ENCODE measurements at places on chromosomes 6 and 20.
A peak's percentile ranks its signal among the peaks of the same experiment; 100 is the strongest.

GRCh38 chr6:8064638-8065518, 689 bp upstream of the BLOC1S5 start:
- H3K4me1 ChIP-seq, result no peaks in the 10 kb centered on the region
- peak overlapping the region; percentile 67 for H3K4me3 ChIP-seq
- H3K27ac ChIP-seq, result peak overlapping the region; percentile 89
- DNase-seq, result no peak

- no peaks in the 10 kb centered on the region for H3K36me3 ChIP-seq
- H3K27me3 ChIP-seq, result no peaks in the 10 kb centered on the region
- H3K4me3 ChIP-seq, result peak overlapping the region; percentile 58
- peak; percentile 50 for DNase-seq
These were observed 517 bp downstream of the ACTL10 start for GRCh38 chr20:33667245-33667675.

- DNase-seq, result no peak
- no peaks in the 10 kb centered on the region for H3K36me3 ChIP-seq
- peak overlapping the region; percentile 95 for H3K27ac ChIP-seq
- peak overlapping the region; percentile 94 for H3K4me3 ChIP-seq
- H3K27me3 ChIP-seq, result no peaks in the 10 kb centered on the region
These were observed 829 bp downstream of the MANBAL start for GRCh38 chr20:37290158-37290810.

DNA sequence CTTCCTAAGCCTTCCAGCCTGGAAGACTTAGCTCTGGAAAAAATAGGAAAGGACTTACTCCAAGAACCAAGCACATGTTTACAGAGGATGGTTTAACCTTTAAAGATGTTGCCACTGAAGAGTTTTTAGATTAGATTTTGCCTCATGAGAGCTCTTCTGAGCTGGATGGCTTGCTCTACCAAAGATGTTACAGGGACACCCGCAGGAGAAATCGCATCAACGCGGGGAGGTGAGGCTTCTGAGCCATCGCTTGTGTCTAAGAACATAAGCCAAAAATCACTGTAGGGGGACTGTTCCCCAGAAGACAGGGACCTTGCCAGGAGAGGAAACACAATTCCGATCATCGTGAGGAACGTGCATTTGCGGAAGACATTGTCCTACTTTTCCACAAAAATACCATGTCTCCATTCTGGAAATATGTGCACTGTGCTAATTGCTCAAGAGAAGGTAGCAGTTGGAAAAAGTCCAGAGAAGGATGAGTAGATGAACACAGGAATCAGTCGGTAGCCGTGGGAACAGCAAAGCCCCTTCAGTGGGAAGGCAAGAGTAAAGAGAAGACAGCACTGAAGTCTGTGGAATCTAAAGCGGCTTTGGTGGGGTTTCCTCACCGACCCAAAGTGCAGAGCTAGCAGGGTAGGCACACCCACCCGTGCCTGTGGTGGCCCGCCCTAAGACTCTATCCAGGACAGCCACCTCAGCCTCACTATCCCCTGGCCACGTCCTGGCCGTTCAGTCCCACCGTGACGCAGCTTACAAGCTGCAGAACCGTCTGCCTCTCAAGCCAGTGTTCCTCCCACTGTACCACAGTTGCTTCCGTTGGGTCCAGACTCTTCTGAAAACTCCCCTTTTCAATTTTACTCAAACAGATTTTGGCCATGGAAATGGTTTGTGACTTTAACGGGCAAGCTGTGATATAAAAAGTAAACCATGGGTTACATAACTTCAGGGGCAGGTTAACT, 334.8 kb downstream of the NRN1 start:
- peak overlapping the region; percentile 50 for H3K27ac ChIP-seq
- no peak overlapping the region for H3K4me3 ChIP-seq
- DNase-seq, result no peak

- H3K27me3 ChIP-seq, result no peaks in the 10 kb centered on the region
- H3K4me3 ChIP-seq, result no peak overlapping the region
- H3K36me3 ChIP-seq, result no peaks in the 10 kb centered on the region
- peak overlapping the region; percentile 75 for H3K27ac ChIP-seq
- no peak for DNase-seq
These were observed 13.9 kb downstream of the CCN2 start for GRCh38 chr6:131937226-131937625.

GRCh38 chr20:4384961-4385360, 336.7 kb upstream of the PRND start:
- no peaks in the 10 kb centered on the region for H3K27me3 ChIP-seq
- H3K4me1 ChIP-seq, result no peaks in the 10 kb centered on the region
- H3K36me3 ChIP-seq, result no peaks in the 10 kb centered on the region

DNA sequence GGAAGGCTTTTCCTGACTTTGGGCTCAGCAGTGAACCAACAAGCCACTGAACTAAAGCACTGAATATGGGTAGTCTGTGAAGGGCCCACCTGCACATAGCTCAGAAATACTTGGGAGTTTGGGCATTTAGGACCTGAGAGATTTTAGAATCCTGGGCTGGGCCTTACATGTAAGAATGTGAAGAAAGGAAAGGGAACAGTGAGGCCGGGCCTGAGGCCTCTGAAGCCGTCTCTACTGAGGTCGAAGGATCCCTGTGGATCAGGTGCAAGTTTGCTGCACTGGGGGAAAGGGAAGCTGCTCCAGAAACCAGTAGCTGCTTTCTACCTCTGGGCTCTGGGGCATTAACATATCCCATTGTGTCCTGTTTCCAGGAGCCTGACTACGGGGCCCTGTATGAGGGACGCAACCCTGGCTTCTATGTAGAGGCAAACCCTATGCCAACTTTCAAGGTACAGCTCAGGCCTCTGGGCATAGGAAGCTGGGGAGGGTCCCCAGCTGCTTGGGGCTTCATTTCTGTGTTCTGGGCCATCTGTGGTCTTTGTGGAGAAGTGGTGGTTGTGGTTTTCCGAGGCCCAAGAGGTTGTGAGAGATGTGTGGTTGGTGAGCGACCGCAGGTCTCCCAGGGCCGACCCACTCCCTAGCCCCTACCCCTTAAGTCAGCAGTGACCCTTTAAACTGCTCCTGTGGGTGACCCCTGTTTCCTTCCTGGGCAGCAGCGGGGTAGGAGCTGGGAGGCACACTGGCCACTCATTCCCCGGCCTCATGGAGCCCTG, 30.3 kb downstream of the PLCG1 start:
- H3K27me3 ChIP-seq, result no peaks in the 10 kb centered on the region
- peaks cover 1% of the 10 kb centered on the region for H3K4me1 ChIP-seq
- no peak for DNase-seq
- H3K36me3 ChIP-seq, result no peaks in the 10 kb centered on the region
- no peak overlapping the region for H3K4me3 ChIP-seq

- peak overlapping the region; percentile 25 for H3K27ac ChIP-seq
- no peak overlapping the region for H3K4me3 ChIP-seq
- H3K4me1 ChIP-seq, result no peaks in the 10 kb centered on the region
These were observed 15.1 kb downstream of the NDUFAF5 start for GRCh38 chr20:13799974-13800373.

GRCh38 chr6:51303338-51303737, 484.7 kb downstream of the TFAP2B start:
- H3K4me3 ChIP-seq, result no peak overlapping the region
- DNase-seq, result no peak
- no peaks in the 10 kb centered on the region for H3K4me1 ChIP-seq
- H3K36me3 ChIP-seq, result no peaks in the 10 kb centered on the region

- no peaks in the 10 kb centered on the region for H3K36me3 ChIP-seq
- H3K4me1 ChIP-seq, result no peaks in the 10 kb centered on the region
- no peak overlapping the region for H3K27ac ChIP-seq
- no peaks in the 10 kb centered on the region for H3K27me3 ChIP-seq
- no peak for DNase-seq
- no peak overlapping the region for H3K4me3 ChIP-seq
These were observed 42.8 kb downstream of the INSM1 start for GRCh38 chr20:20410678-20411077.

DNA sequence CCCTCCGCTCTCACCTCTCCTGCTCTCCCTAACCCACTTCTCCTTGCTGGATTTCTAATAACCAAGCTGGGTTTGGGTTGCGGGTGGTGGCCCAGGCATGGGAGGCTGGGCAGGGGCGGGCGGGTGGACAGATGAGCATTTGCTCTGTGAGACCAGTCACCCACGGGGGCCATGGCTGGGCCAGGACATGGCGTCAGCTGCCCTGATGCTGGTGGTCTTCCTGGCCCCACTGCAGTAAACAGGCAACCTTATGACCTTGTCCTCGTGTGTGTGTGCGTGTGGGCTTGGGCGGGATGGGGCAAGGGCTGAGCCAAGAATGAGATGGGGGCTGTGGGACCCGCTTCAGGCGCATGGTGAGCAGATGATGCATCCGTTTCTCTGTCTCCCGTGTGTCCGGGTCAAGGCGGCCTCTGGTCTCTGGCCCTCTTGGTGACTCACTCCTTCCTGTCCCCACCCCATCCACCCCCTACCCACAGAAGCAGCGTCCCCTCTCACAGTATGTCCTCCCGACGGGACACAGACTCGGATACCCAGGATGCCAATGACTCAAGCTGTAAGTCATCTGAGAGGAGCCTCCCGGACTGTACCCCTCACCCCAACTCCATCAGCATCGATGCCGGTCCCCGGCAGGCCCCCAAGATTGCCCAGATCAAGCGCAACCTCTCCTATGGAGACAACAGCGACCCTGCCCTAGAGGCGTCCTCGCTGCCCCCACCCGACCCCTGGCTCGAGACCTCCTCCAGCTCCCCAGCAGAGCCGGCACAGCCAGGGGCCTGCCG, 41.4 kb upstream of the MYL9 start:
- H3K27me3 ChIP-seq, result no peaks in the 10 kb centered on the region
- H3K36me3 ChIP-seq, result no peaks in the 10 kb centered on the region
- no peaks in the 10 kb centered on the region for H3K4me1 ChIP-seq
- DNase-seq, result no peak

- no peak for DNase-seq
- no peak overlapping the region for H3K27ac ChIP-seq
- no peak overlapping the region for H3K4me3 ChIP-seq
- H3K36me3 ChIP-seq, result no peaks in the 10 kb centered on the region
- H3K4me1 ChIP-seq, result no peaks in the 10 kb centered on the region
These were observed 80.3 kb downstream of the GJA1 start for GRCh38 chr6:121515630-121516265.

- no peak for DNase-seq
- no peaks in the 10 kb centered on the region for H3K27me3 ChIP-seq
- H3K4me3 ChIP-seq, result no peak overlapping the region
- no peak overlapping the region for H3K27ac ChIP-seq
- no peaks in the 10 kb centered on the region for H3K4me1 ChIP-seq
These were observed 208.0 kb upstream of the KCNQ5 start for GRCh38 chr6:72413884-72414283.

DNA sequence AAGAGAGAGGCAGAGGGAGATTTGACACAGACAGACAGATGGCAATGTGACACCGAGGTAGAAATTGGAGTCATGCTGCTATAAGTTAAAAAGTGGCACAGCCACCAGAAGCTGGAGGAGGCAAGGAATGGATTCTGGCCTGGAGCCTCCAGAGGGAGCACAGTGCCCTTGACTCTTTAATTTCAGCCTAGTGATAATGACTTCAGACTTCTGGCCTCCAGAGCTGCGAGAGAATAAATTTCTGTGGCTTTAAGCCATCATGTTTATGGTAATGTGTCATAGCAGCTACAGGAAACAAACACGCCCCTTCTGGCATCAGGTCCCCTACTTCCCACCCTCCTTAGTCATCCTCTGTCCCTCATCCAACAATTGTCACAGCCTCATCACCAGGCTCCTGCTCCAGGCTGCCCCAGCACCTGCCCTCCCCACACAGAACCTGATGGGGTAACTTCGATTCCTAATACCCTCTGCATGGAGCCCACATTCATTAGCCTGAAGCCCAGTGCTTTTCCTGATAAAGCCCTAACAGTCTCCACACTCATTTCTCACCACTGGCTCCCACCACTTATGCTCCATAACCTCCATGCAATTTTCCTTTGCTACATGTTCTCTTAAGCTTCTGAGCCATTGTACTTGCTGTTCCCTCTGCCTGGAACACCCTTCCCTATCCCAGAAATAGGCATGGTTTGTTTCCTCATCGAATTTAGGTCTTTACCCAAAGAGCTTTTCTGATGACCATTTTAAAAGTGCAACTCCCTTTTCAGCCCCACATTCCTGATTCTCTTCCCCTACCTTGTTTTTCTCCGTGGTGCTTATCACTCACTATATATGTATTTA, 69.7 kb upstream of the TOX2 start:
- H3K27ac ChIP-seq, result no peak overlapping the region
- no peak for DNase-seq
- no peaks in the 10 kb centered on the region for H3K27me3 ChIP-seq
- no peaks in the 10 kb centered on the region for H3K4me1 ChIP-seq

DNA sequence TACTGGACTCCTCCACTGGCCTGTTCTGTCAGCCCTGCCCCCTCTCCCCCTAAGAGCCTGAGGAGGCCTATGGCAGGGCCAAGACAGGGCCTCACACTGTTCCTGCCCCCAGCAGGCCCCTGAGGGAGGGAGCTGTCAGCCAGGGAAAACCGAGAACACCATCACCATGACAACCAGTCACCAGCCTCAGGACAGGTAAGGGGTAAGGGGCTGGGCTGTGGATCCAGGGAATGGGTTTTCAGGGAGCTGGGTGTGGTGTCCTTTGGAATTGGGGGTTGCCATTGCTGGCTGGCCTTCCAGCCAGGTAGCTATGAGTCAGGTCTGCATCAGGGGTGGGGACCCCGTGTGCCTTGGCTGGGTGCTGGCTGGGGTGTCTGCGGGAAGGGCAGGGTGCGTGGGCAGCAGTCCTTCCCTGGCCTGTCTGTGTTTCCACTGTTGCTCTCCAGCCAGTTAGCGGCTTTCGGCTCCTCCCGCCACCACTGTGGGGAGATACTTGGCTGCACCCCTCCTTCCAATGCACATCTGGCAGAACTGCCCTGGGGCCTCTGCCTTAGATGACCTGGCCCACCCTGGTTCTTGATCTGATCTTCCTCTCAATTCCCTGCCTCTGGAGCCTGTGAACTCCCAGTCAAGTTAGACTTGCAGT, 3.9 kb downstream of the SLC29A1 start:
- no peak overlapping the region for H3K4me3 ChIP-seq
- H3K27ac ChIP-seq, result peak overlapping the region; percentile 85
- no peaks in the 10 kb centered on the region for H3K27me3 ChIP-seq
- DNase-seq, result no peak
- H3K36me3 ChIP-seq, result no peaks in the 10 kb centered on the region

- DNase-seq, result no peak
- no peak overlapping the region for H3K4me3 ChIP-seq
- no peaks in the 10 kb centered on the region for H3K36me3 ChIP-seq
- no peaks in the 10 kb centered on the region for H3K4me1 ChIP-seq
- no peaks in the 10 kb centered on the region for H3K27me3 ChIP-seq
- H3K27ac ChIP-seq, result no peak overlapping the region
These were observed 24.2 kb downstream of the POFUT1 start for GRCh38 chr20:32231847-32232246.

- H3K4me3 ChIP-seq, result peak overlapping the region; percentile 71
- no peaks in the 10 kb centered on the region for H3K4me1 ChIP-seq
- peak; percentile 62 for DNase-seq
- no peaks in the 10 kb centered on the region for H3K36me3 ChIP-seq
These were observed 6.2 kb upstream of the SOX4 start for GRCh38 chr6:21587179-21587960.
